RKO (cell line): ENCODE measurements at places on chromosomes 2 and 18.

DNA sequence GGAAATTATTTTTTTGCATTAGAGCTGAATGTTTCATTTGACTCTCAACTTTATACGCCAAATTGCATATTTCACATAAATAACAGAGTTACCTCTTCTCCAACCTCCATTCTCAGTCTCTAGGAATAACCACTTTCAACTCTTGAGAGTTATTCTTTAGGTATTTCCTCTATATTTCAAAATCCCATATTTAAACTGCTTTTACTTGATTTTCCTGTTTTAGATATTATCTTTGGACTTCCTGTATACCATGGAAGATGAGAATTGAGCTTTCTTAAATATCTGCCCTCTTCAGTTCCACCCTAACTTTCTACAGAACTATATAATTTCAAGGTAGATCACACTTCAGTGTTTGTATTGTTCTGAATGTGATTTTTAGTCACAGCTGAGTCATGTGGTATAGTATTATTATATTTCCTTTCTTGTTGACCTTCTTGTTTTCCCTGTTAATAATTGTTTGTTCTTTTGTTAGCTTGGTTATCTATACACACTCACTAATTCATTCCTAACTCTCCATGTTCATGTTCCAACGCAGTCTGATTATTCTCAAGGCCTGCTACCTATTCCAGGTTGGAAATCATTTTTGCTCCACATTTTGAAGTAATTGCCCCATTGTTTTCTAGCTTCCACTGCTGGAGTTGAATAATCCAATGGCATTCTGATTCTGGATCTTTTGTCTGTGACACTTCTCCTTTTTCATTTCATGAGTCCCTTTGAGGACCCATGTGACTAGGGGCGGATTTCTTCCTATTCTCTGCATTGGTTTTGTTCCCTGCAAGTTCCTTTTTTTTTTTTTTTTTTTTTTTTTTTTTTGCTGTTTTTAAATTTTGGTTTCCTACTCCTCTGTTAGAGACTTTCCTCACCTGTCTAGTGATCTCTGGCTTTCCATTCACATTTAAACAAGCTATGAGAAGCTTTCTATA lies 156.8 kb upstream of the RBMS1 start:
- no peak for DNase-seq

GRCh38 chr2:185787227-185788145 lies 48.9 kb downstream of the FSIP2 start:
- DNase-seq = peak; percentile 60

DNA sequence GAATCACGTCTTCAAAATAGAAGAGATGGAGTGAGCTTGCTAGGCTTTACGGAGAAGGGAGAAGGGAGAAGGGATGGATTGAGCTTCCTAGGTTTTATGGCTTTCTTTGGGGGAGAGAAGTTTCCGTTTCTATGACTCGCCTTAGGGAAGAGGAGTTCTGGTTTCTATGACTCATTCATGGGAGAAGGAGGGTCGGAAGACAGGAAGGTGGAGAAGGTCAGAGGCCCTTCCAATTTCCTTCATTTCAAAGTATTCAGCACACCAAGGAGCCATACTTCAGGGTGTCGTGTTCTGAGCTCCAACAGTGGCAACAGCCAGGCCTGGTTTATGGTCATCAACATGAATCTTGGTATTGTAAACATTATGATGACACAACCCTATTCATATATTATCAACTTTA lies 284.7 kb upstream of the VWC2L start:
- DNase-seq = peak; percentile 18

GRCh38 chr18:48636436-48636835 lies 97.6 kb downstream of the CTIF start:
- no peak for DNase-seq
